ENCODE measurements at places on chromosomes 11 and 22.

GRCh38 chr22:22935056-22935545 lies 47.5 kb downstream of the IGLL5 start:
- DNase-seq = no peak

DNA sequence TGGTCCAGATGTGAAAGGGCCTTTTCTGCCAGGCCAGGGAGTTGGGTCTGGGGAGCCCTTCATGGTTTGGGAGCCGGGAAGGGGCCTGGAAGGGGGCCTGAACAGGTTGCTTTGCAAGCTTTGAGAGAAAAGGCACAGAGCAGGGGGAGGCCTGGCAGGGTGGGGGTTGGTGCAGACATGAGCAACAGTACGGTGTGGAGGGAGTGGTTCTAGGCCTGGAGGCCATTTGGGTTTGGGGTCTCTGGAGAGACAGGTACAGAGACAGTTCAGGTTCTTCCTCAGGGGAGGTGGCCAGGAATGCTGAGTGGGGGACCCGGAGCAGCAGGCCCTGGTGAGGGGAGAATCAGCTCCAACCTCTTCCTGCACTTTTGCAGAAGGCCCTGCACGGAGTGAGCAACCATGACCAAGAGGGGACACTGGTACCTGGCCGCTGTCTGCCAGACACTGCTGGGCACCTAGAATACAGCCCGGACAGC lies 1.4 kb downstream of the KDELR3 start:
- no peak for DNase-seq

GRCh38 chr11:2582946-2583604 lies 116.7 kb downstream of the KCNQ1OT1 start:
- DNase-seq = no peak

DNA sequence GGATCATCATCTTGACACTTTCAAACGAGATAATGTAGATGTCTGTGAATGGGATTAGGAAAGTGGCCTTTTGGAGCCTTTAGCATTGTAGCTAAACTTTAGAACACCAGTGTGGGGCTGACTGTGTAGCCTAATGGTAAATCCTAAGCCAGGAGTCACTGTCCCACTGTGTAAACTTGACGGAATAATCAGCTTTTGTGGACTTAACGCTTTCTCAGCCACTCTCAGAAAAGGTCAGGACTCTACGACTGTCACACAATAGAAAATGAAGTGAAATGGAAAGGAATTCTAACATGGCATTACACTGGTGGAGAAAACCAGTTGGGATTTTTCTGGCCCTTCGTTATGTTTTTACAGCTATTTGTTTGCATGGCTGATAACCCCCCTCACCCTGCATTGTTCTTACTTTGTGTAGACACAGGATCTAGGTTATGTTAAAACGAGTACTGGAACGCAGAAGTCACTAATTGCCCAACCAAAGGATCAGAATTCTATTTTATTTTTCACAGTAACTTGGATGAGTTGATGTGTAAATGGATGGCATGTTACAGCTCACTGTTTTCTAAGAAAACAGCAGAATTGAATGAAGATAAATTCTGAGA lies 22.0 kb upstream of the GRAMD1B start:
- DNase-seq = no peak

DNA sequence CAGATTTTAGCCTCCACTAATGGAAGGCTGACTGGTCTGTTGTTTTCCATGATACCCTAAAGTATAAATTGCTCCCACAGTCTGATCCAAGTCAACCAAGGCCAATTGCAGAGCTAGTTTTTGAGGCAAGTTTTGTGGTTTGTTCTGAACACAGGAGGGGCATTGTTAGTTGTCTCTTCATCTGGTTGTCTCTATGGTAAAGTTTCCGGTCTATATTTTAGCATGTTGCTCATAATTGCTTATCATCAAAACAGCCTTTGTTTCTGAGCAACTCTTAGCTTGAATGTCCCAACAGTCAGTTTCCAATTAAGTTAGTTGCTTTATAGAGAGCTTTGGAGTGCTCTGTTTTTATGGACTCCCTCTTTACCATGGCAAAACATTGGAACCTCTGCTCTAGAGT lies 217.6 kb upstream of the CARD18 start:
- DNase-seq = no peak

DNA sequence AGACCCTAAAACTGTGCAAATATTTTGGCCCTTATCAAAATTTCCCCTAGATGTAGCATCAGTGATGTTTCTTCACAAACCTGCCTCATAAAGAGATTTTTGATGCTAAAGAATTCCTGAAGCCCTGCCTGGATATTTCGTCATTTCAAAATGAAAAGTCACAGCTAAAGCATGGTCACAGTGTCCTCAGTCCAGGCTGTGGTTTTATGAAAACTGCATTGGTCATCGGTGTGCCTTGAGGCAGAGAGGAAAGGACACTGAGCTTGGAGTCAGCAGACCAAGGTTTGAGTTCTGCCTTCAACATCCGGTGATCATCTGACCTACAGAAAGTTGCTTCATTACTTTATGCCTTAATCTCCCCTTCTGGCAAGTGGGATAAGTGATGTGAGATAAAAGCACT lies 34.8 kb upstream of the ALKBH3 start:
- no peak for DNase-seq
